ENCODE measurements at places on chromosomes 6 and 20. TPM values are rescaled to one million over a fixed set of nuclear protein-coding genes. Genes with fewer than 3 reads are reported as not detected.

DNA sequence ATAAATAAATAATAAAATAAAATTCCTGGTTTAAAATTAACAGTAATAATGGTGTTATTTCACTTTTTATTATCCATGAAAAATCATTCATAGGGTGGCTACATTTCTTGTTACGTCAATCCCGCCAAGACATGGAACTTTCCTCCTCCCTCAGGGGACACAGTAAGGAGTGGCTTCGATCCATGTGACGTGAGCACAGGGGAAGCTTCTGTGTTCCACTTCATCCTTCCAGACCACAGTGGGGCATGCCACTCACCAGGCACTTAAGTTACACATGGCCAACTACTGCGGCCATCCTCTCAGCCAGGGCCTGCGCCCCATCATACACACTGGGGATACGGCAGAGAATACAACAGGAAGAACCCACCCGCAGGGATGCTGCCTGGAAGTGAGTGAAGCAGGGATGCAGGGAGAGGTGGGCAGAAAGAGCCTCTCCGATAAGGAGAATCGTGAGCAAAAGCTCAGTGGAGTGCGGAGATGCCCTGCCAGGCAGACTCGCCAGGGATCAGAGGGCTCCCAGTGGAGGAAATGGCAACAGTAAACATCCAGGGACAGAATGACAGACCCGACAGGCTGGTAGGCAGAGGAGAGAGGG, 75.3 kb downstream of the ATP9A start:
- DNase-seq, result no peak

Gene HTR1E
- total RNA-seq, result not detected

GRCh38 chr20:46741924-46742668, 32.6 kb downstream of the SLC2A10 start:
- no peak for DNase-seq

GRCh38 chr6:30670760-30671527, 1.9 kb downstream of the DHX16 start:
- DNase-seq, result no peak

DNA sequence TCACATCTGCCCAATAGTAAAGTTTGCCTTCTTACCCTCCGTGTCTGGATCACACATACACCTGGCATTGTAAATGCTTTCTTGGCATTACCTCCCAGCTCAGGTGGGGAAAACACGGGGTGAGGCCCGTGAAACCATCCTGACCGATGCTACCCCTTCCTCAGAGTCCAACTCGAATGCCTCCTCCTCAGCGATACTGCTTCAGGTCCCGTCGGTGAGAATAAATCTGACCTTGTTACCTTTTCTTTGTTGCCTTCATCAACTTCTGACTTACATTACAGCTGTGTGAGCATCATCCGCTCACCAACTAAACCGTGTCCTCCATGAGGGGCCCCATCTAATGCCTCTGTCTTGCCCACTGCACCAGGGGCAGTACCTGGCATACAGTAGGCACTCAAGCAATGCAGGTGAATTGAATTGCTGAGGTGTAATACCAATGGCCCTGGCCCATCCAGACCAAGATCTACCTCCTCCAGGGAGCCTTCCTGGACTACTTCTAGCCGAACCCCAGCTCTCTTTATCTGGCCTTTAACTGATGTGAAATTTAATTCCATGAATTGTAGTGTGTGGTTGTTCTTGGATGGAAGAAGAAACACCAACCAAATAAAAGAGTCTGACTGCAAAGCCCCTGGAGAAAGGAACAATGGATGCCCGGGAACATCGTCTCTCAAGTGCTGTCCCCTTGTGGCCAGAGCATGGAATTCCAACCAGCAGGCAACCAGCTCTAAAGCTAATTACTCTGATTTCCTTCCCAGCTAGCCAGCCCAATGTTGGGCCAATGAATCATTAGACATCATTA, 141.5 kb downstream of the ANKRD60 start:
- peak; percentile 71 for DNase-seq

Gene GUCA1A
- not detected for total RNA-seq

GRCh38 chr6:33962246-33963027, 158.6 kb upstream of the MLN start:
- peak; percentile 19 for DNase-seq

Gene SS18L1
- 39.6 TPM for total RNA-seq

DNA sequence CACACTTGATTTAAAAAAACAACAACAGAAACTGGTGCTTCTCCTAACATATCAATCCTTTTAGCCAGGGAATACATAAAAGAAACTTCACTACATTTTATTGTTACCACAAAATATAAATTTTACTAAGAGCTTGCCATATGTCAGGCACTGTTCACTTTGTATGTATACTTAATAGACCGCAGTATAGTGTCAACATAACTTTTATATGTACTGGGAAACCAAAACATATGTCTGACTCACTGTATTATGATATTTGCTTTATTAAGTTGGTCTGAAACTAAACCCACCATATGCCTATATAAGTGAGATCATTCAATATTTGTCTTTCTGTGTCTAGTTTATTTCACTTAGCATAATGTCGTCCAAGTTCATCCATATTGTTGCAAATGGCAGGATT, 108.4 kb downstream of the KLHL32 start:
- DNase-seq, result no peak

DNA sequence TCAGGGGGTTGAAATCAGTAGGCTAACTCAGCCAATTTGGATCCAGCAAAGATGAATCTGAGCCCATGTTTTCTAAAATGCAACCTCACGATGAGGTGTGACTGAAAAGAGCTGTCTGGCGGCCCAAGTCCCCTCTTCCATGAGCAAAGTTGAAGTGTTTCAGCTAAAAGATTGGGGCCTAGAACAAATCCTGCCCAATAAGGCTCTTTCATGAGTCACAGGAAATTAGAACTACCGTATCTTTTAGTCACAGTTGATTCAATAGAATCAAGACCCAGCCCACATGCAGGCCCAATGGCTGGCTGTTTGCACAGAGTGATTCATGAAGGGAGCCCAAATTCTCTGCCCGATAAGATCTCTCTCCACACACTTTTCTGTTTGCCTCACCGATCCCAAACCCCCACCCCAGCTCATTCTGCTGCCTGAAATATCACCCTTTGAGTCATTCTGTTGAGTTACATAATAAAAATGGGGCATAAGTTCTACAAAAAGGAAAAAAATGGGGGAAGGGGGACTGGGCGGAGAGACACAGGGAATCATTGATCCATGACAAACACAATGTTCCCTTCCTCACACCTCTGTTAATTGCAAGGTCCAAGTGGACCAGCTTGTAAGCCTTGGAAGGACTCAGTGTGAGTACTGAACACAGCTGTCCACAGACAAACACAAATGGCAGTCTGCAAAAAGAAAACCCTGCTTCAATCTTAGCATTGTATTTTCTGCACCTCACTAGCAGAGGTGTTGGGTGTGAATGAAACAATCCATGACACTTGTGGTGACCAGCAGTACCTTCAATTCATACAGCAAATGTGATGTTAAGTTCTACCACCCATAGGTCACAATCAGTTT, 13.8 kb downstream of the FOXQ1 start:
- peak; percentile 67 for DNase-seq

DNA sequence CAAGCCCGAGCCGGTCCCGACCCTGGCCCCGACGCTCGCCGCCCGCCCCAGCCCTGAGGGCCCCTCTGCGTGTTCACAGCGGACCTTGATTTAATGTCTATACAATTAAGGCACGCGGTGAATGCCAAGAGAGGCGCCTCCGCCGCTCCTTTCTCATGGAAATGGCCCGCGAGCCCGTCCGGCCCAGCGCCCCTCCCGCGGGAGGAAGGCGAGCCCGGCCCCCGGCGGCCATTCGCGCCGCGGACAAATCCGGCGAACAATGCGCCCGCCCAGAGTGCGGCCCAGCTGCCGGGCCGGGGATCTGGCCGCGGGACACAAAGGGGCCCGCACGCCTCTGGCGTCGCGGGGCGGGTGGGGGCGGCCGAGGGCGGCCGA, 37.5 kb downstream of the YTHDF1 start:
- no peak for DNase-seq

- peak; percentile 28 for DNase-seq
Measured at GRCh38 chr6:152636021-152636608, 1.0 kb downstream of the SYNE1 start.

DNA sequence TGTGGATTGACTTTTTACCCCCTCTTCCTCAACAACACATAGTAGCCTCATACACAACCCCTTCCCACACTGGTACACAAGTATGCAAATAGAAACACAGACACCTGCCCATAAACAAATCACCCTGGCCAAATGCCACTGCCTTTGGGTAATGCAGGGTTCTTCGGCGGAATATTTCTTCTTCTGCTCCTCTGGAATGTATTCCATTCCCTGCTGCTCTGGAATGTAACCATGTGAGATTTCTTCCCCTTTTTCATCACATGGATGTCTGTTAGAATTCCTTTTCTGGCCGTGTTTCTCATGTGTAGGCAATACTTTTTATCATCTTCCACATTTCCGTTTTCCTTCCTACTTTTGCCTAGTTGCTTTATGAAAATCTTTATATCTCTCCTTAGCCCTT, 76.1 kb upstream of the TPD52L1 start:
- no peak for DNase-seq

DNA sequence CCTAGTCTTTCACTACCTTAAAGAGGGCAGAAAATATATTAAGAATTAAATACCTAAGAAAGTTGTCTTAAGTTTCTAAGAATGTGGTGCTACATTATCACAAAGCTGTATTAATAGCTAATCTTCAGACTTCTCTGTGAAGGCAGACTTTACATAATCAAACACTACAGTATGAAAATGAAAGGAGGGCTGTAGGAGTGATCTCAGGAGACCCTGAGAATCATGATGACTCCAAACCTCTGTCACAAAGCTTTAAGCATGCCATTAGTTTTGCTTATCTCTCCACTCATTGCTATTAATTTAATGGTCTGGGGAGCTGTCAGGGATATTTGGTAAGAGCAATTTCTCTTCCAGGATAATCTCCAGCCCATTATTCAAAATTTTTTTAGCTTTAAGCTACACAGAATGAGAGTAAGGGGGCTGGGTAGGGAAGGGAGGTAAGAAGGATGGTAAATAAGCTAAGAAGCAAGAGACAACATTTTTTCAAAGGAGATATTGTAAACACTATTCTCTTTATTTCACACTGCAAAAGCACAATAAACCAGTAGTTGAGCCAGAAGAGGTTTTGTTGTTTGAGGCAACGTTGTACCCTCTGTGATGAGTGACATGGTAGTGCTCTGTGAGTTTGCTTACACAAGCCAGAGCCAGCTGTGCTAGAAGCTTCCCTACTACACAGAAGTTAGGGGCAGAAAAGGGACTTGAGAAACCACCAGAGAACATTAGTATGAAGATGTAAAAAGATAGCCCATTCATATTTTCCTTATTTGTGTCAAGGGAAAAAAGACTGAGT, 258.8 kb downstream of the GMDS start:
- DNase-seq, result no peak

DNA sequence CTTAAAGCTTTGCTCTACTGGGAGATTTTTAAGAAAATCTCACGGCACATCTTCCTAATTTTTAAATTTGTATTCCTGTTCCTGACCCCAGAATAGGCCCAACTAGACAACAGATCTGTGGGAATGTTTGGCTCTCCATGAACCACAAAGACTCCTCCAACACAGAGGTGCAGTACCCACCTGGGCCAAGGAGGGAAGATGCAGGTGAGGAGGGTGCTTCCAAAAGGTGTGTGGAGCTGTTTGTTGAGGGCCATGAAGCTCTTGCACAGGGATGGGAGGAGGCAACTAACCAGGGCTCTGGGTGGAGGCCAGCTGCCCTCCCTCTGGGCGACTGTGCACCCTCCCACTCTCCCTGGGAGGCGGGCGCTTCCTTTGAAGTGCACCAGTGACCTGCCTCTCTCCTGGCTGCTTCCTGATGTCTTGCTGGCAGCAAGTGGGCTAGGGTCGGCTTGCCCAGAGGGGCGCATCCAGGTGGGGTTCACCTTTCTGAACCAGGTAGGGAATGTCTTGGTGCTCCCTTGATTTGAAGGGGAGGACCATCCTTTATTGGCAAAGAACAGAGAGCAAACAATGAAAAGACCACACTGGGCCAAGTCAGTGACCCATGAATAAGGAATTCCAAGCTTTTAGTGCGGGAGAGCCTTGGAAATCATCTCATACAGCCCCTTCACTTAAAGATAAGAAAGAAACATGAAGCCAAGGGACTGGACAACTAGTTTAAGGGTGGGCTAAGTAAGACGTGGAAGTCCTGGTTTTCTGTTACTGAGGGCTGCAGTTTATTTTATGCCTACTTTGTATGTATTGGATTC, 76.0 kb downstream of the ANKRD6 start:
- no peak for DNase-seq

DNA sequence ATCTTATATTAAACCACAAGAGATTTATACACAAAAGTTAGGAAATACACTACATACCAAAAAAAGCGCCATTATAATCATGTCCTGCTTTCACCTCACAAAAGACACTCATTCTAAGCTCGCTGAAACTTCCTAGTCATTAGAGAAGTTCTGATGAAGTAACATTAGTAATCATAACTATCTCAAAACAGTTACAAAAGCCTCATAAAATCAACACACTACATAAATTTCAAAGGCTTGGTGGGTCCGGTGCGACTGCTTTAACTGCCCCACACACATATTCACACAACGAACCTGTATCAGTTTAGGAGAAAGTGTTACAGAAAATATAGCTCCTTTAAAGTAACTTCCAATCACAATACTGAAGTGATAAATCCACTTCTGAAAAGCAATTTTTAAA, 1.9 kb downstream of the PHIP start:
- DNase-seq, result no peak

Gene MEP1A
- not detected for total RNA-seq

DNA sequence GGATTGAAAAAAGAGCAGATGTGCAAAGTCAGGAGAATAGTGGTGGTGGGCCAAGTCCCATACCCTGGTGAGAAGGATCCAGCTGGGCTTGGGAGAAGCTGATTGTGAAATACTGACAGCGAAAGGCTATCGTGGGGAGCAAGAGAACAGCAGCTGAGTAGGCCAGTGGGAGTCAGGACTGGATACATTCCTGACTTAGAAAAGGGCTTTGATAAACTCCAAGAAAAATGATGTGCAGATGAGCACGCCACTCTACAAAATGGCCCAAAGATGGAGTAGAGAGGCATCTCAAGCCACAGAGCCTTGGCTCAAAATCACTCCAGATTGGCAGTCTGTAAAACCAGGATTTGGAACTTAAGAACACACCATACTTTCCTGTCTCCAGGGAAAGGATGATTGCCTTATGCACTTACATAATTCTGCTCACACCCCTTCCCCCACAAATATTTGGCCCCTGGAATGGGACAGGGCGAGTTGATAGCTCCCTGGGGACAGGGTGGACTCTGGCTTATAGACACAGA, 578.7 kb downstream of the MAFB start:
- no peak for DNase-seq

DNA sequence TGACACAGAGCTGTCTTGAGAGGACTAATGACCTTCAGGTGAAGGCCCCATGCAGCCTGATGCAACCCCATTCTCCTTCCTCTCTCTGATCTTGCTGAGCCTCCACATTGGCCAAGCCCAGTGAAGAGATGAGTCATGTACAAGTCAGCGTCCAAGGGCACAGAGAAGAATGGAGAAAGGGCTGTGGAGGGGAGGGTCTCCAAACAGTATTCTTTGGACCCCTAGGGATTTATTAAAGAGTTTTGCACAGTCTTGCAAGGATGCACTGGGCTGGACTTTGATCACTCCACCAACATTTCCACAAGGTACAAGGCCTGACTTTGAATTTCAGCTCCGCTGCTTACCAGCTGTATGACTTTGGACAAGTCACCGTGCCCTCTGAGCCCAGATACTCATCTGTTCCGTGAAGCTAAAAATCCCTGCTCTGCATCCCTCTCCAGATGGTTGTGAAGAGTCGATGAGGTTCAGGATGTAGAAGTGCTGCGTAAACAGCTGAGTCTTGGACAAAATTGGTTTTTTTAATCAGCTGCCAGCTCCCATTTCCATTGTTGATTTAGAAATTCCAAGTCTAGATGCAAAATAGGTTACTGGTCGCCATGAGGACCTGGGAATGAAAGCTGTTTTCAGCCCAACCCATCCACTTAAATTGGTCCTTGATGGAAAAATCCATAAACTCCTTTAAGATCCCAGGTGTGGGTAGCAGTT, 14.1 kb upstream of the KCNG1 start:
- no peak for DNase-seq

Gene HLA-DOA
- total RNA-seq, result 0.58 TPM

Gene GNAS-AS1
- total RNA-seq, result 6.7 TPM

Measured in A673 (cell line).